ENCODE measurements at places on chromosomes 7 and 10.
A peak's percentile ranks its signal among the peaks of the same experiment; 100 is the strongest.

DNA sequence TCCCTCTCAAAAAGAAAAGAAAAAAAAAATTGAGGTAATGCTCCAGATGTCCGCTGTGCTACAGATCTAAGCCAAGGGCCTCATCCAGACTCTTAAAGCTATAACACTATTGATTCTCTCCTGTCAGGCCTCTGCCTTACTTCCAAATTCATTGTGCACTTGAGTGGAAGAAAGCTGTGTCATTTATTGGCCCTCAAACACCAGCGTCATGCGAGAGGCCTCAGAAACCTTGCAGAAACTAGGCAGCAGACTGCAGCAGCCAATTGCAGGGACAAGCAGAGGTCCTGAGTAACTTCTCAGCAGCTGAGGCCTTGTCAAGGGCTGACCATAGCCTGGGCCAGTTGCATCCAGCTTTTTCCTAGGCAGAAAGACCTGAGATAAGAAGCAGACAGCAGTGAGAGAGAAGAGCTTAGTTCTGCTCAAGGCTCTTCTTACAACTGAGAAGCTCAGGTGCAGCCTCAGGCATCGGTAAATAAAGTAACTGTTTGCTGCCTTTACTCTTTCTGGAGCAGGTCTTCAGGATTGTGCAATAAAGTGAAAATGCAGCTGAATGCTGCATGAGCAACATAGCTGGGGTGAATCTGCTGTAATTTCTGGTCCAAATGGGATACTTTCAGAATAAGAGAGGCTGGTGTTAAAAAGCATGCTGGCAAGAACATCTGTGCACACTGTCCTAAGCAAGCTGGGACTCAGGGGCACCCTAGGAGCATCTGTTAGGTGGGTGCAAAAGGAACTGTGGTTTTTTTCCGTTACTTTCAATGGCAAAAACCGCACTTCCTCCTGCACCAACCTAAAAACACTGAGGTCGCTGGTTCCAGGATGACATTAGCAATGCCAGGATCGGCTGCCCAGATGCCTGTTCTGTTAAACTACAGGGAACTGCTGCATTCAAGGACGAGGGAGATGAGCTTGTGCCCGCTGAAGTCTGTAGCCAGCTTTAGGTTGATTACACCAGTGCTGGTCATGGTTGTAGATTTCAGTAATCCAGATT is 181.8 kb upstream of the PFKP start:
- peak; percentile 73 for DNase-seq

- peak; percentile 12 for DNase-seq
Observed at GRCh38 chr10:3774018-3774813, 10.8 kb downstream of the KLF6 start.

- no peak for DNase-seq
Observed at GRCh38 chr10:486666-487322, 202.7 kb downstream of the DIP2C start.

DNA sequence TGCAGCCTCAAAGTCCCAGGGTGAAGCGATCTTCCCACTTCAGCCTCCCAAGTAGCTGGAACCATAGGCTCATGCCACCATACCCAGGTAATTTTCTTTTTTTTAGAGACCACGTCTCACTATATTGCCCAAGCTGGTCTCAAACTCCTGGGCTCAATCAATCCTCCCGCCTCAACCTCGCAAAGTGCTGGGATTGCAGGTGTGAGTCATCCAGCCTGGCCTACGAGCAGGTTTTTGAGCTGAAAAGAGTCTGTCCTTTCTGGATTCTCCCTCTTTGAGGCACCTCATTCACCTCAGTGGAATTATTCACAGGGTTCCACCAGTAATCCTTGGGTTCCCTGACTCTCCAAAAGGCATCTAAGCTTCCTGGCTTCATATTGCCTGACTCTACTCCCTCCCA is 7.6 kb upstream of the LEP start:
- no peak for DNase-seq

DNA sequence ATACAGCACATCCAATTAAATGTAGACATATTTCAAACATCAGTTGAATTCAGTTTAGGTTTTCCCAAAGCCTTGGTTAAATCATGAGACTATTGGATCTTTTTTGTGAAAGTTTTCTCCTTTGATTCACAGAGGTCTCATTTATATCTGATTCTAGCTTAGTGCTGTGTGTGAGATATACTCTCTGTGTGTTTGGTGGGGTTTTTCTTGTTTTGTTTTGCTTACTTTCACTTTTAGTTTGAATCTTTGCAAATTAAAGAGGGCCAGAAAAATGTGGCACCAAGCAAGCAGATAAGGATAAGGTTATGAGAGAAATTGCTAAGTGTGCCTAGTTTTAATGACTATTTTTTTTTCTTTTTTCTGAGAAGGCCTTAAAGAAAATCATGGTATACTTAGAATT is 12.6 kb upstream of the OR6B1 start:
- no peak for DNase-seq

GRCh38 chr7:31642681-31643115 is 44.3 kb upstream of the PPP1R17 start:
- DNase-seq, result no peak

DNA sequence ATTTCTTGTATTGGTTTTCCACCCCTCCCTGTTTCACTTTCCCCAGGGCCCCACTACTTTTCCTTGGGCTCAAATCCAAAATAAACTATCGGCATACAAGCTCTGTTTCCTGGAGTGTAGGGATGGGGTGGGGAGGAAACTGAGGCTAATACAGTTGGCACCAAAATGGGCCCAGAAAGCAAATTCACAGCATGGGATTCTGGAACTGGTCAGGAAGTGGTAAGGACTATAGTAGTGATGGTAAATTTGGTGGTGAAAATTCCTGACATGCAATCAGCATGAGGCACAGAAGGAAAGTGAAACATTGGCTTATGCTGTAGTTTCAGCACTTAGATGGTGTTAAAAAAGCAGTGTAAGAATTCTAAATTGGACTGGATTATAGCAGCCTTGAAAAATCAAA is 8.7 kb upstream of the SAMD9L start:
- no peak for DNase-seq

GRCh38 chr7:99076615-99077014 is 67.3 kb downstream of the SMURF1 start:
- no peak for DNase-seq

- no peak for DNase-seq
Observed at GRCh38 chr7:75604408-75604807, 112.3 kb downstream of the SPDYE5 start.

- no peak for DNase-seq
Observed at GRCh38 chr7:141559961-141560360, 8.8 kb downstream of the AGK start.

- DNase-seq, result peak; percentile 61
Observed at GRCh38 chr7:42241424-42241823, 4.4 kb upstream of the GLI3 start.

DNA sequence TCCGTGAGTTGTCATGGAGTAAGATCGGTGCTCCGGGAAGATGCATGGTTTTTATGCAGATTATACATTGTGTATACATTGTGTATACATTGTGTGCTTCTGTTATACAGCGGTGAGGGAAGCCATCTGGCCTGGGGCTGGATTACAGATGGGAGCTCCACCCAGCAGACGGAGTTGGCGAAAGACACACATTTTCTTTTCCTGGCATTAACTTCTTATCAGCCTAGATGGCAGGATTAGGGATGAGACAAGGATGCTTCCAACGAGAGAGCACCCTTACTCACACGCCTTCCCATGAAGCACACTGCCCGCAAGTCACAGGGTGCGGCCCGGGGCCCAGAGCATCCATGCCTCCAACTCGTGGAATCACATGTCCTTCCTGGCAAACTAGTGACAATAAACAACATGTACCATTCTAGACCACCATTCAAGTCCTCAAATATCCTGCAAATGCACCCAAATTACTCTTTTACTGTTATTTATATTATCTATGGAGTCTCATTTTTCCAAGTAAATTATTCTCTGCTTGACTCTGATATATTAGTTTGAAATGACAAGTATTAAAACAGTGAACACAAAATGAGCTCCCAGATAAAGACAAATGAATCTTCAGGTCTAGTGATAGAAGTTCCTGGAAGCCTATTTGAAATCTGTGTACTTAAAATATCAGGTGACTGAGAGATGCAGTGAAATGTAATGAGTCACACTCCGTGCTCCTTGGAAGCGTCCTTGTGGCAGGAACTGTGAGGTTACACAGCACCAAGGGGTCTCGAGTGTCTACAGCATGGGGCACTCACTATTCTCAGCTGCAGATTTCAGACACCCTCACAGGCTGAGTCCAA is 29.8 kb upstream of the PPP2R2D start:
- DNase-seq, result no peak

DNA sequence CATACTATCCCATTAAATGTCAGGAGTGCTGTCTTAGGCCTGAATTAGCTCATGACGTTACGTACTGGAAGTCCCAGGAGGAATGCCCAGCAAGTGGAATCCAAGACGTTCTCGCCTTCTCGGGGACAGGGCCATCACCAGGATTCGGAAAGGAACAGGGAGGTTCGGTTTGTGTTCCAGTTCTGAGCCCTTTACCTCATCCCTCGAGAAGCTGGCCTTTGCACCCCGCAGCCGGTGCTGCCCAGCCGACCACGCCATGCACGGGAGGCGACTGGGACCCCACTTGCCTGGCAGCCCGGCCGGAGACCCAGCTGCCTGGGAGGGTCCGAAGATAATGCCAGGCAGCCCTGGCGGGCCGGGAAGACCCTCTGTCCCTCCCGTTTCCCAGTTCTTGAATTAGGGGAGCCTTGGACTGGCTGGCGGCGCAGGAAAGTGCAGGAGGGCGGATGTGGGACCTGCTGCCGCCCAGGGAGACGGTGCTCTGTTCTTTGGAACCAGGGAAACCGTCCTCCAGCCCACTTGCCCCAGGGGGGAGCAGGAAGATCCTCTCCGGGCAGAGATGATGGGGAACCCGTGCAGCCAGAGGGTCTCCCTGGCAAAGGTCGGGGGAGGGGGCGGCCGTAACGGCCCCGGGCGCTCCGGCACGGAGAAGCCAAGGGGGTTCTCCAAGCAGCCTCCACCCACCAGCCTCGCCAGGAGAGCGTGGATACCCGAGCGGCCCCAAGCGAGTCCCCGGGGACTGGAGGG is 671 bp upstream of the CHST3 start:
- DNase-seq, result peak; percentile 63

- DNase-seq, result no peak
Observed at GRCh38 chr7:81221527-81222217, 302.8 kb upstream of the SEMA3C start.

DNA sequence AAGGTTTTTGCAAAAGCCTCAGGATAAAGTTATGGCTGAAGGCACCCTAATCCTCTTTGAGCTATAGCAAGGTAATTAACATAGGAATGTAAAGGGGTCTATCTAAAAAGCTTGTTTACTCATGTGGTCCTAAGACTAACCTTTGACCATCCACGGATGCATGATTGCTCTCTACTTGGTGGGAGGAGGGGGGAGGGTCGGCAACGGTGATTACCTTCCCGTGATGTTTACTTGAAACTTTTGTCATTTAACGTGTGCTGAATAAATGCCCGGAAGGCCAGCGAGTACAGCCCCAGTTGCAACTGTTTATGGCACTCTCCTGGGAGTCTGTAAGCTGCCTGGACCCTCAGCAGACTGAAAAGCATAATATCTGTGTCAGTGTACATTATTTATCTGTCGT is 78.9 kb upstream of the GPR22 start:
- no peak for DNase-seq

GRCh38 chr10:70681731-70682005 is 9.4 kb downstream of the ADAMTS14 start:
- DNase-seq, result no peak

GRCh38 chr7:132364226-132364625 is 212.0 kb downstream of the PLXNA4 start:
- DNase-seq, result no peak

- peak; percentile 33 for DNase-seq
Observed at GRCh38 chr10:103458720-103459119, at the start of gene CALHM1. Gene CALHM1 (minus strand): TSS chr10:103458900. CDS start chr10:103458751, 149 bp downstream.

- no peak for DNase-seq
Observed at GRCh38 chr10:126127481-126128029, 231.2 kb downstream of the FANK1 start.

GRCh38 chr7:25037325-25037724 is 57.3 kb upstream of the OSBPL3 start:
- DNase-seq, result no peak

- DNase-seq, result no peak
Observed at GRCh38 chr10:108443636-108444035, 1279.1 kb upstream of the SORCS1 start.

DNA sequence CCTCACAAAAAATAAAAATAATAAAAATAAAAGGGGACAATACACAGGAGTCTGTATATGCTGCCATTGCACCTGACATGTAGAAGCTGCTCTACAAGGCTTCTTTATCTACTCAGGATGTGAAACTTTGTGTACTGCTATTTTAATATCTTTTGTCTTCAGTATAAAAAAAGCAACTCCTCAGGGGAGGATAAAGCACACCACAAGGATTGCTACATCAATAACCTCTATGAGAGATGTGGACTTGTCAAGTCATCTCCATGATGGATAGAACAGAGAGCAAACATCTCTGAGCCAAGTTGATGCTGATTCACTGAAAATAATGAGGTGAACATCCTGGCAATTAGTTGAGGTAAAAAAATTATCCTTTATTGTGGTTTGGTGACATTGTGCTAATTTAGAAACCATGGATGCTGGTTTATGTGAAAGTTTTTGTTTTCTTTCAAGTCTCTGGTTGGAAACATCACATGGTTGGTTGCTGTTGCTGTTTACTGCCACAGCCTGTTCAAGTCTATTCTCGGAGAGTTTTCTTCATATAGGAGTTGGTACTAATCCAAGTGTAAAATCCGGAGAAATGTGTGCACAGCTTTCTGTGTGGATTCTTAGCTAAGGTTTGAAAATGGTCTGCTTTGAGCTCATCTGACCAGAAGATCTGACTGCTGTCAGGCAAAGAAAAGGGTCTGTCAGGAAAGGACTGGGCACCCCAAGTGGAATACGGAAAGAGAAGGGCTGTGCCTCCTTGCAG is 1.5 kb upstream of the HECW1 start:
- no peak for DNase-seq

- no peak for DNase-seq
Observed at GRCh38 chr10:110017052-110017451, 9.3 kb downstream of the ADD3 start.

DNA sequence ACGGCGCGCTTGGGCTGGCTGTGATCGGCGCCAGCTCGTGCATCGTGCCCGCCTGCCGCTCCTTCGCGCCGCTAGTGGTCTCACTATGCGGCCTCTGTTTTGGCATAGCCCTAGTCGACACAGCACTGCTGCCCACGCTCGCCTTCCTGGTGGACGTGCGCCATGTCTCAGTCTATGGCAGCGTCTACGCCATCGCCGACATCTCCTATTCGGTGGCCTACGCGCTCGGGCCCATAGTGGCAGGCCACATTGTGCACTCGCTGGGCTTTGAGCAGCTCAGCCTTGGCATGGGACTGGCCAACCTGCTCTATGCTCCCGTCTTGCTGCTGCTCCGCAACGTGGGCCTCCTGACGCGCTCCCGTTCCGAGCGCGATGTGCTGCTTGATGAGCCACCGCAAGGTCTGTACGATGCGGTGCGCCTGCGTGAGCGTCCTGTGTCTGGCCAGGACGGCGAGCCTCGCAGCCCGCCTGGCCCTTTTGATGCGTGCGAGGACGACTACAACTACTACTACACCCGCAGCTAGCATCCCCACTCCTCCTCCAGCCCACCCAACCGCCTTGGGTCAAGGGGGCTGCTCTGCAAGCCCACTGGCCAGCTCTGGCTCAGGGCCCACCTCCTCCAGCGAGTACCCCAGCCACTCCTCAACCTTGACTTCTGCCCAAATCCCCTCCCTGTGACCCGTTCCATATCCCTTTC is 1.9 kb downstream of the SLC18A3 start:
- no peak for DNase-seq

GRCh38 chr10:16986406-16987205 is 143.0 kb downstream of the CUBN start:
- peak; percentile 80 for DNase-seq

- no peak for DNase-seq
Observed at GRCh38 chr10:44292390-44293002, 92.4 kb downstream of the CXCL12 start.

GRCh38 chr10:125115409-125115808 is 45.0 kb downstream of the CTBP2 start:
- DNase-seq, result no peak

- no peak for DNase-seq
Observed at GRCh38 chr10:92111336-92111939, 179.4 kb downstream of the CPEB3 start.
